GM10248 (cell line): ENCODE measurements at places on chromosomes 4 and X.

DNA sequence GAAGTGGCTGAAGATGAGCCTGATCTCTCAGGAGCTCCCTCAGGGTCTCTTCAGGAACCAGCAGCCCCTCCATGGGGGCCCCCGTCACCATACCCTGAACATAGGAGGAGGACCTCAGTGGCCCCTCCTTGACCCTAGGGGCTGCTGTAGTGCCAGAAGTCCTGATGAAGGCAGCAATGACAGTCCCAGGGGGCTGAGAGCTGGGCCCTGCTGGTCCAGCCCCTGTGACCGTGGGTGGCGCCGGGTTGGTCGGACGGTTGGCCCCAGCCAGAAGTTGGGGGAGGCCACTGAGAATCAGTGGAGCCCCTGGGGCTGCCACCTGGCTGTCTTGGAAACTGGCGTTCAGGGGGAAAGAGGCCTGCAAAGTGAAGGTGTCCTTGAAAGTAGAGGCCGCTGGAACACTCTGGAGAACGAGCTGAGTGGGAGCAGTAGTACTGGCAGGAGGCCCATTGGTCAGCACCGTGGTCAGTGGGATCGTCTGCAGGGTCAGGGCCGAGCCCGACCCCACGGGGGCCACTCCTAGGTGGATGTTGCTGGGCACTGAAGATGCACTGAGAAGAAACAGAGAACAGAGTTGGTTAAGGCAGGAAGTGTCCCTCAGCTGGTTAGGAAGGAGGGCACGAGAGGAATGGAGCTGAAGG, 43.2 kb downstream of the ELF4 start:
- DNase-seq: no peak

- no peak for DNase-seq
These were observed 44.3 kb downstream of the NYX start for GRCh38 chrX:41491267-41492004.

- DNase-seq: no peak
These were observed 11.5 kb upstream of the SRPX start for GRCh38 chrX:38232079-38232686.

DNA sequence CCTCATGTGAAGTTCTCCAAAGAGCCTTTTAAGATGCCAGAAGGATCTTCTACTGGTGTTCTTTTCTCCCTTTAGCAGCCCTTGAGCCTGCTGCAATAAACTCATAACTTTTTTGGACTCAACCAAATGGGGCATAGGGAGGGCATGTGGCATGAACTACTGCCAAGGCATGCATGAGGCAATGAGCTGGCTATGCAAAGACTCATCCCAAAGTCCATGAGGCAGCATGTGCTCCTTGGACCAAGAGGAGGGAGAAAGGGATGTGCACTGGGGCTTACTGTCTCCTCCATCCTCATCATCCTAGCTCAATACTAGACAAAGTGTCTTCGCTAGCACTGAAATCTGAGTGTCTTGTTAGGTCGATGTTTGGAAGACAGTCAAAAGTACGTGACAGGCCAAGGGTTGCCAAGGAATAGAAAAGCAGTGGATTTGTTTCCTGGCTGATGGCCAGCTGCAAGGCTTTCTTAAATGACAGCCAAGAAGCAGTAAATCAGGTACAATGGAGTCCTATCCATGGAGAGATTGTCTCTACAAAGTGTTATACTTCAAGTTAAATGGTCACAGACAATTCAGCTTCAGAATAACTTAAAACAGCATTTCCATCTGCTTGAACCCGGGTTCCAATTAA, 44.5 kb upstream of the ATXN3L start:
- no peak for DNase-seq
